ENCODE measurements at places on chromosomes 5 and 9. TPM values are rescaled to one million over a fixed set of nuclear protein-coding genes. Genes with fewer than 3 reads are reported as not detected.

The IFNA21 gene
- polyA plus RNA-seq = not detected

DNA sequence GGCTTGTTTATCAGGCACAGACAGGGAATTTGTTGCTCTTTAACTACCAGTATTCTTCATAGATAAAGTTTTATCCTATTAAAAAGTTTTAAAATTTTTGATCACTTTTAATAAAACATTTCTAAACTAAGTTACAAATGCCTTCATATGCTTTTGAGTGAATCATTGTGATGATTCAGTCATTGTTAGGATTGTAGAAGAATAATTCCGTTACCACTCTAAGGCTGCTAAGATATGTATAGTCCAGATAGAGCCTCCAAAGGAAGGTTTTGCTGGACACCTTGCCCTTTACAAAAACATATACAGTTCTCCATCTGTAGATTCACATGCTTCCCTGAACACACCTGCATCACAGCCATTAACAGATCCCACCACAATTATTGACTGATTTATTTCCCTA lies 233.7 kb downstream of the SPOCK1 start:
- peak; percentile 61 for DNase-seq

The GRXCR2 gene
- polyA plus RNA-seq = not detected

DNA sequence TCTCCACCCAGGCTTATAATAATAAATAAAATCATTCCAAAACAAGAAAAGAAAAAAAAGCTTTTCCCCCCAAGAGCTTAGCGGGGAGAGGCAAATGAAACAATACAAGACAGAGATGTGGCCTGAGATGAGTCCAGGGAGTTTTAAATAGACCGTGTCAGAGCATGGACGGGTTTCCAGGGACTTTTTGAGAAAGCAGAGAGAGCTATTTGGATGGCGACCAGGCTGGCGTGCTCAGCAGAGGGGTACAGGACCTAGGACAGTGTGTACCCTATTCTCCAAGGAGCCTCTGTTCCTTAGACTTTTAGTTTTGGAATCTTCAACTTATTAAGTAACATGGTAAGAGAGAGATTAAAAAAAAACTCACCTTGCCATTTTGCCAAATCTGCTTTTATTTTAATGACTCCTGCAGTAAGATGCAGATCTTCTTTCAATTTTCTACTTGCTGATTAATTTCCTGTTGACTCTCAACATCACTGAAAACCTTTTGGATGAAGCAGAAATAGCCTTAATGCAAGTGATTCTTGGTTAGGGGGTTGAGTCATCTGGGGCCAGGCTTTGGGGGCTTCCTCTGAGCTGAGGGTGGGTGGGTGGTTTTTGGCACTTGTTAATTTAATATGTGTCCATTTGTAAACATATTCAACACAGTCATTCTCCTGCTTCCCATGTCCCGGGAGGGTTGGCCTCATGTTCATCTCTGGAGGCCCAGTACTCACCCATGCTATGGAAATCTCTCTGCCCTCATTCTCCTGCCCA lies 49.6 kb upstream of the OSMR start:
- peak; percentile 65 for DNase-seq

GRCh38 chr5:104297076-104297475 lies 734.5 kb upstream of the NUDT12 start:
- DNase-seq = no peak

The FAM174A gene
- 26.1 TPM for polyA plus RNA-seq

- DNase-seq = no peak
Measured at GRCh38 chr9:7983490-7983889, 183.9 kb upstream of the DMAC1 start.

The TMEM171 gene
- polyA plus RNA-seq = 11.0 TPM

The INSYN2B gene
- 10.6 TPM for polyA plus RNA-seq

DNA sequence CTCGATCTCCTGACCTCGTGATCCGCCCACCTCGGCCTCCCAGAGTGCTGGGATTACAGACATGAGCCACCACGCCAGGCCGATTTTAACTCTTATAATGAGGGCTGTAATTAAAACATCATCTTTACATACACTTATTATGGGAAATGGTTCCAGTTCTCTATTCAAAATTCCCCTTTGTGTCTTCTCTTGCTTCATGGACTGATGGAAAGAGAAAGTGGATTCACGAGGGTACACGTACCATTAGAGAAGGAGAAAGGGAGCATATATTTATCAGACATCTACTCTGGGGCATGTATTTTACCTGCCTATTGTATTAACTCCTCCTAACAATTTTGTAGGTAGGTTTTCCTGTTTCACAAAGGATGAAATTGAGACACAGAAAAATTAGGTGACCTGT lies 31.1 kb downstream of the PTGS1 start:
- no peak for DNase-seq

DNA sequence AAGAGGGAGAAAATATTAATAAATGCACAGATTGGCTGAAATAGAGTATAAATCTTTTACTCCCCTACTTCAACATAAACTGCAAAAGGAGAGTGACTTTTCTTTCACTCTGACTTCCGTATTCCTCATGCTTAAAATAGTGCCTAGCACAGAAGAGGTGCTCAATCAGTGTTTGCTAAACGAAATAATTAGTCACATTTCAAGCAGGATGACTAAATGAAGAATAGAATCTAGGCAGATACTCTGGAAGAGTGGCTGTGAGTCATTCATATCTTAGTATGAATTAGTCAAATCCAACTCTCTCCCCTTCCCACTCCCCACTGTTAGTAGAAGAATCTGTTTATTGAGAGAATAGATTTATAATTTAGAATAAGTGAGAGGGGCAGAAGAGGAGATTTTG lies 4.8 kb downstream of the CD274 start:
- peak; percentile 92 for DNase-seq

DNA sequence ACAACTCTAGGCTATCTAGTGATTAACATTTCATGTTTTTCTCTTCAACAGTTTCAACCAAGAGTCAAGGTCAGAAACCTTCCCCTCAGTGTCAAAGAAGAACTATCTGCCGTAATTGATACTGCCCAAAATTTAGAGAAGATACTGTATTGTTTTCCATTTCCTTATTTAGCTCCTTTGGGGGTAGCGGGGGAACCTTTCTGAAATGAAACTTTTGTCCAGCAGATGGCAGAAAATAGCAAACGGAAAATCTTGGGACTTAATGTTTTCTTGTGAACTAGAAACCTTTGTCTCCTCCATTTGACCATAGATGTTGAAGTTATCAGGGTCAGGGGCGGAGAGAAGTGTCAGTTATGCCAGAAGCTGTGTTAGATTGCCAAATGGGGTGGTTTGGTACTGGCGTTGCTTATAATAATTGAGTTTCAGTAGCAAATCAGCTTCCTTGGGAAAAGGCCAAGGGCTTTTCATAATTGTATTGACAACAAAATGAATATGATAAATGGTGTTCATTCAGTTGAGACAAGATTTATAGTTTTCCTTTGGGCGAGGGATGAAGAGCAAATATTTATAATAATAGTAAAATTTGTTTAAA lies 101.7 kb upstream of the TLX3 start:
- peak; percentile 70 for DNase-seq

DNA sequence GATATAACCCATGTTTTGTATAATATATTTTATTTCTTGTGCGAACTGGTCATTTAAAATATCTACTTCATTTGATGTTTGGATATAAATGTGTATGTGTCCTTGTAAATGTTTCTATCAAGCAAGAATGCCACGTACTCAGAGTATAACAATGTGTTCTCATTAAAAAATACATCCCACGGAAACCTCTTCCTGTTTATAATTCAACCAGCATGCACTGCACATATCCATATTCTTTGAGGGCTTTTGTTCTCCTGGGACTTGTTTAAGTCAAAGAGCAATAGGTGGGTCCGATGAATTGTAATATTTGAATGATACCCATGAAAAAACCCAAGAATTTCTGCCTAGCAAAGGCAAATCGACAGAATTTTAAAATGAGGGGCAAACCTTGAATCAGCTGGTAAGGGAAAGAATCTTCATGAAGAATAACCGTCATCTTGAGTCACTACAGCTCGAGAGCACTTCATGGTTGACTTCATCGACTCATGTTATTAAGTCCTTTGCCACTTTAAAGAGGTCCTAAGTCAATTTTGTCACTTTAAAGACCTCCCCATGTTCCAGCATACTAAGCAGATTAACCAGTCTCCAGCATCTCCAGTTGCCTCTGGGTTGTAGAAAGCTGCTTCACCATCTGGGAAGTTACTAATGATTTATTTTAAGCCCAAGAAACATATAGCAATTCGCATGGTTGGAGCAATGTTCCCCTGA lies 80.6 kb downstream of the NPR3 start:
- DNase-seq = no peak

The TEX10 gene
- polyA plus RNA-seq = 20.9 TPM

GRCh38 chr5:87421307-87421706 lies 8.6 kb upstream of the CCNH start:
- DNase-seq = no peak

- peak; percentile 38 for DNase-seq
Measured at GRCh38 chr5:143014017-143014651, 244.0 kb downstream of the ARHGAP26 start.

DNA sequence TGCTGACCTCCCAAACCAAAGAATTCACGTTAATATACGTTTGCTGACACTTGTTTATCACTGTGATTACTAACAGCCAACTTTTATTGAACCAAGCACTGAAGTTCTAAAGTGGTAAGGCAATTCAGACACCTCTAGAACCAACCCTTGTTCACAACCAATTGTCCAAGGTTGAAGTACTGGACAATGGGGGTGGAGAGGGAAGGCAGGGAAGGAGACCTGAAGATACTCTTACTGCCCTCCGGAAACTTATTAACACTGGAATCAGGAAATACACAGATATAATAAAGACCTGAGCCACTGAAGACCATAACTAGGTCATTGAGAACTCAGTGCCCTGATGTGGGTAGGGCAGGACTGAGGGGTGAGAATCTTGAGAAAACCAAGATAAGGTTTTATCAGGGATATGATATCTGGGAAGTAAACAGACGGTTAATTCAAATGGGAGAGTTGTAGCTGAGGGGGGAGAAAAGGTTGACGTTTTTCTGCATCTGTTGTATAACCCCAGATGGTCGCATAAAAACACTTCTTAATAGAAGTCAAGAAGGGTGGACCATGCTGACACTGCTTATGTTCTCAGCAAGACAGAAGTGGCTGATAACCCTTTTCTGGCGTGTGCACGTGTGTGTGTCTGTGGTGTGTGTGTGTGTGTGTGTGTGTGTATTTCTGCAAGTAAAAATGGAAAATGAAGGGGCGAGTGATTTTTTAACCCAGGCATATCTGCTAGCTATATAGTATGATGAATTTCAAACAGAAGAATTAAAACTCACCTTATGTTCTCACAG lies 125.9 kb downstream of the LHFPL2 start:
- DNase-seq = no peak

DNA sequence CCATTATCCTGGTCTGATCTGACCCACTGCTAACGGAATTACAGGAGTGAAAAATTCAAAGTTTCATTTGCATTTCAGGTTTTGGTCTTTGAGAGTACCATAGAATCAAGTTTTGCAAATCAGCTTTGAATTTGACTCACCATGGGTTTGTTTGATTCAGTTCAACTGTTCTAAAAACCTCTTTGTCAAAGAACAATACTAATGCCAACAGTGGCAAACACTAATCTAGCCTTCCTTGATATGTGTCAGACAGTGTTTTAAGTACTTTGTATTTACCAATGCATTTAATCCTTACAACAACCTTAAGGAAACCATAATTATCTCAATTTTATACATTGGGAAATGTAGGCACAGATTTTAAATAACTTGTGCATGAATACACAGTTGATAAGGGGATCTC lies 10.1 kb upstream of the FSD1L start:
- no peak for DNase-seq
